WTC11 (cell line): ENCODE measurements at places on chromosomes 3 and 15. TPM values are rescaled to one million over a fixed set of nuclear protein-coding genes. Genes with fewer than 3 reads are reported as not detected.

The RFC4 gene
- total RNA-seq, result 89.2 to 104 TPM (median 91.8 TPM) in 3 replicates

- no peak overlapping the region for H3K27ac ChIP-seq
- H3K4me1 ChIP-seq, result no peaks in the 10 kb centered on the region
- DNase-seq, result no peak
- peaks cover 23% of the 10 kb centered on the region for H3K27me3 ChIP-seq
- no peak overlapping the region for H3K4me3 ChIP-seq
Measured at GRCh38 chr3:480070-480469, 283.5 kb downstream of the CHL1 start.

- no peak overlapping the region for H3K27ac ChIP-seq
- peak; percentile 28 for DNase-seq
- H3K4me1 ChIP-seq, result peaks cover 41% of the 10 kb centered on the region
- H3K4me3 ChIP-seq, result no peak overlapping the region
- 0 out of 2 replicates have a peak, but pooled peaks cover 2% of the 10 kb centered on the region for H3K36me3 ChIP-seq
Measured at GRCh38 chr3:73556520-73557372, 68.0 kb downstream of the PDZRN3 start.

- no peak overlapping the region for H3K27ac ChIP-seq
- peaks cover 34% of the 10 kb centered on the region for H3K4me1 ChIP-seq
- peaks cover 92% of the 10 kb centered on the region for H3K27me3 ChIP-seq
- no peak overlapping the region for H3K4me3 ChIP-seq
- H3K36me3 ChIP-seq, result no peaks in the 10 kb centered on the region
- DNase-seq, result no peak
Measured at GRCh38 chr3:128995737-128996136, 1.9 kb upstream of the CFAP92 start.

DNA sequence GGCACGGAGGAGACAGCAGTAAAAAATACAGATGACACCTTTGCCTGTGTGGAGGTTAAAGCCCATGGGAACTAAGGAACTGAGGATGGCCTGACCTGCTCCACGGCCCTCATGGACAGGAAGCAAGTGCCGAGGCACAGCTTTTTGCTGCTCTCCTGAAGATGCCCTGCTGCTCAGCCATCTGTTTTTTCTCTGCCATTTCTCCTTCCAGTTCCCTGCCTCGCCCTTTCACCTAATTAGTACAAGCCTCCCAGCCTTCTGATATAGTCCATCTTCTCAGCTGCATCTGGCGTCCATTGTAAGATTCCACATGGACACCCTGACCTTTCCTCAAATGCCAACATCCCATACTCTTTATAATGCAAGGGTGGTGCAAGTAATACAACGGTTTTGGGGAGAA is 11.8 kb upstream of the CXCR6 start:
- H3K27ac ChIP-seq, result no peak overlapping the region
- no peak overlapping the region for H3K4me3 ChIP-seq
- peaks cover 85% of the 10 kb centered on the region for H3K36me3 ChIP-seq
- H3K27me3 ChIP-seq, result no peaks in the 10 kb centered on the region
